ENCODE measurements at places on chromosomes 11 and 22. TPM values are rescaled to one million over a fixed set of nuclear protein-coding genes. Genes with fewer than 3 reads are reported as not detected.

Gene RASD2
- not detected for total RNA-seq

Gene PTGDR2
- total RNA-seq: not detected

DNA sequence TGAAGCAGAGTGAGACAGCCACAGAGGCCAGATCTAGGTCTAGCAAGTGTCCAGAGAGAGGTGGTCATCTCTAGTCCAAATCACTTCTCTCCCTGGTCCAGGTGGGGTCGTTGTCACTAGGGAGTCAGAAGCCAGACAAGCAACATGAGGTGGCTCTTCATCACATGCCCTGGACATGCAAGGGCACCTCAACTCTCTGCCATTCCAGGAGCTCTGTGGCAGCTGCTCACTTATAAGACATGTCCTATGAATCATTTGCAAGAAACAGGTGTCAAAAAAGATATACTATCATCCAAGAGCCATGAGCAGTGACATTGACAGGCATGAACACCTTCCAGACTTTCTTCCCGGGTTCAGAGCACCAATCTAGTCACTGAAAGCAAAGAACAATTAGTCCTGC lies 130.8 kb downstream of the GALNT18 start:
- no peak for DNase-seq

GRCh38 chr22:42127606-42128005 lies 3.0 kb downstream of the CYP2D6 start:
- DNase-seq: no peak

DNA sequence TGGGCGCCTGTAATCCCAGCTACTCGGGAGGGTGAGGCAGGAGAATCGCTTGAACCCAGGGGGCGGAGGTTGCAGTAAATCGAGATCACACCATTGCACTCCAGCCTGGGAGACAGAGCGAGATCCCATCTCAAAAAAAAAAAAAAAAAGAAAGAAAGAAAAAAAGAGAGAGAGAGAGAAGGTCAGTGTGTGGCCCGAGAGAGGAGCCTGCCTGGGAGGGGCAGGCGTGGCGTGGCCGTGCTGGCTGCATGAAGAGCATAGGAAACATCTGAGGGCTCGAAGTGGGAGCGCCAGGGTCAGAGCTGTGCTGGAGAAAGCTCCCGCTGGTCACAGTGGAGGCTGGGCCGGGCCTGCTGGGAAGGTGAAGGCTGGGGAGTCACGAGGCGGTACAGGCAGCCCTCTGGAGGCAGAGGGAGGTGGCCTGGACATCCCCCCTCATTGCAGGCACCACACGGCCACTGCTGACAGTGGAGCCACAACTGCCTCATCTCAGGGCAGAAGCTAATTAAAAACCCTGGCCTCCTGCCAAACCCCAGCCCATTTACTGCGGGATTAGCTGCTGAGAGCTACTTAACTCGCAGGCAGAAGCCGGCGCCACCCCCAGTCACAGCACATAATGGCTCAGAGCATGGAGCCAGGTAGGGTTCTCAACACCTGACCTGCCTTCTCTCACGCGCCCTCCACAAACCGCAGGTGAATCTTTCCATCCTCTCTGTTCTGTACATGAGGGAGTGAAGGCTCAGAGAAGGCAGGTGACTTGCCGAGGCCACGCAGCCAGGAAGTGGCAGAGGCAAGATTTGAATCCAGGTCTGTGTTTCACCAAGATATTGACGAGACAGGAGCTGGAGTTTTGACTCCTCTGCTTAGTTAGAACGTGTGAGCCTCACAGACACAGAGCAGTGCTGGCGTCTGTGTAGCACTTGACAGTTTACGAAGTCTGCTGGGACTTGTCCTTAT lies 32.6 kb downstream of the NFAM1 start:
- DNase-seq: no peak

DNA sequence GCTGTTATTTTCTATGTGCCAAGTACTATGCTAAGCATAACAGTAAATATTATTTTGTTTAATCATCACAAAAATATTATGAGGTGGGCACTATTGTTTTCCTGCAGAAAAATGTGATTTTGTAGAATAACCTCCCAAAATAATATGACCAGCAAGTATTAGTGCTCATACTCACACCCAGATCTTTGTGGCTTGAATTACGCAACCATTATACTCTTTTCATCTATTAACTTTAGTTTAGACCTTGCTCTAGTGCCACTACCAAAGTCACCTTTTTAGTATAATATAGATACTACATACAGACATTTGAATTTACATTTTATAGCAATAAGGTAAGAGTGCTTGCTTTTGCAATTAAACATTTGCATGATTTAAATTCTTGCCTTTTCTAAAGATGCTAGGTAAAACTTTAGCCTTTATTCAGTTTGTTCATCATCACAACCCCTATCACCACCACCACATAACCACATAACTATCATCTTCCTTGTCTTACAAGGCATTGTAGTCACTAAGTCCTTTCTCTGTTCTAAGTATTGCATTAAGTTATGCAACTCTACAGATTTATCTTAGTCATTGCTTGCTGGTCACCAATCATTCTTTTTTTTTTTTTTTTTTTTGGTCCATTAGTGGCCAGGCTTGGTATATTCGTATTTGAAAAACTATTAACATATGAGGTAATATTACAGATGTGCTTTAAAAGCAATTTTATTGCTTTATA lies 68.4 kb downstream of the GAS2 start:
- DNase-seq: no peak

- DNase-seq: peak; percentile 12
Measured at GRCh38 chr22:33921525-33922348, 1.5 kb upstream of the LARGE1 start.

DNA sequence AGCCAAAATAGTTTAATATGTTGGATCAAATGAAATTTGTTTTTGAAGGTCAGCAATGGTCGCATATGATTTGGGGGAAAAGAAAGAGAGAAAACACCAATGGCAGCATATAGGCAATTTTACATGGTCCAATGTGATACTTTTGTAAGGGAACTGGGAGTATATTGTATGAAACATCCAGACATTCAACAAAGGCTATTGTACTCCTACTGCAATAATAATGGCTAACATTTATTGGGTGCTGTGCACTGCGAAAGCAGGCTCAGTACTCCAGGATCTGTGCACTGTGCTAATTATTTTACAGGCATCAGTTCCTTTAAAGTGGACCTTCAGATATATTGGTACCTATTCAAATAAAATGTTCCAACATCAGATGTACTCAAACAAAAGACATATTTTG lies 5.9 kb upstream of the OR10V1 start:
- DNase-seq: no peak

- DNase-seq: peak; percentile 71
Measured at GRCh38 chr11:18012906-18013781, at the start of gene SERGEF. Gene SERGEF (minus strand): TSS chr11:18013047. CDS start chr11:18013010, 37 bp downstream.

GRCh38 chr11:45644981-45645889 lies 20.2 kb downstream of the CHST1 start:
- DNase-seq: no peak

DNA sequence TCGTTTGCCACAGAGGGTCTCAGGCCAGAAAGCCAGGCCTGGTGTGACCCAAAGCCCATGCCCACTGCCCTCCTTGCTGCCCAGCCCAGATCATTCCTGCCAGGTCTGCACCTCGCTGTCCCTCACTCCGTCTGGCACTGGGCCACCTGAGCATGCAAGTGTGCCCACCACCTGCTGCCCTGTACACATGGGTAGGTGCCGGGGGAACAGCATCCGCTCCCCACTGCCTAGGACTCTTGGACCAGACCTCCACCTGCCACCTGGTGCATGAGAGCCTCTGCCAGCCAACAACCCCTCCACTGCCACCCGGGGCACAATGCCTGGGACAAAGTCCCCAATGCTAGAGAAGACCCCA lies 12.5 kb downstream of the MGAT3 start:
- no peak for DNase-seq

- DNase-seq: no peak
Measured at GRCh38 chr11:36567694-36568093, at the start of gene RAG1. Gene RAG1 (plus strand): TSS chr11:36568007. CDS start chr11:36573305, 5,298 bp downstream.

DNA sequence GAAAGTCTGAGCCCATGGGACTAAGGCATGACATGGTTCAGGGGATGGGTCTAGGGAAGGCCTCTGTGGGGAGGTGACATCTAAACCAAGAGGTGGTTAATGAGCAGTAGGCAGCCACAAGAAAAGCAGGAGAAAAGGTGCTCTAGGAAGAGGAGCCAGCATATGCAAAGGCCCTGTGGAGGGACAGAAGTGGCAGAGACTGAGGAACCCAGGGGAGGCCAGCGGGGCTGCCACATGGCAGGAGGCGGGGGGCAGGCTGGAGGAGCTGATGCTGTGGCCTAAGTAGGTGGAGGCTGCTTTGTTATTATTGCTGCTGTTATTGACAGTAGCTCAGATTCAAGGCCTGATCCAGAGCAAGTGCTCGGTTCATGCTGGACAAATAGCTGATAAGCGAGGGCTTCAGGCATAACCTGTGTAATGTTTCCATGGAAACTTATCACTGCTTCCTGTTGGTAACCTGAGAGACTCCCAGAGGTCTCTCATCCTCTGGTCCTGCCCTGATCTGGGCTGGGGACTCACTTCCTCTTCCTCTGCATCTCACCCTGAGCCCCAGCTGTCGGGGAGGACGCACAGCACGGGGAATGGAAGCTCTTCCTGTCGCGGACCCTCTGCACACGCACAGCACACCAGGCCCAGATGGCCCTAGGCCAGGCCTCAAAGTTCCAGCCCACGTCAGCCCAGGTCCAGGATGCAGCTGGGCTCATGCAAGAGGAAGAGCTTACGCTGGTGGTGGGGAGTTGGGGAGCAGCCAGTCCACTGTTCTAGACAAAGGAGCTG lies 75.2 kb upstream of the TP53I11 start:
- DNase-seq: no peak

DNA sequence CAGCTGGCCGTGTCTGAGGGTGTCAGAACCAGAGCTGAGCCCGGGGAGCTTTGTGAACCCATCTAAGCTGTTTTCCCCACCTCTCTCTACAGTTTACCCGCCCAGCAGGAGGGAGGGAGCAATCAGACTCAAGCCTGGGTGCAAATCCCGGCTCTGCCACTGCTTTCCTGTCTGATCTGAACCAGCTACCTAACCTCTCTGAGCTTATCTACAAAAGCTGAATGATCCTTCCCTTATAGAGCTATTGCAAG lies 252 bp downstream of the APOL2 start:
- no peak for DNase-seq

- no peak for DNase-seq
Measured at GRCh38 chr11:79617561-79617960, 176.7 kb upstream of the TENM4 start.

DNA sequence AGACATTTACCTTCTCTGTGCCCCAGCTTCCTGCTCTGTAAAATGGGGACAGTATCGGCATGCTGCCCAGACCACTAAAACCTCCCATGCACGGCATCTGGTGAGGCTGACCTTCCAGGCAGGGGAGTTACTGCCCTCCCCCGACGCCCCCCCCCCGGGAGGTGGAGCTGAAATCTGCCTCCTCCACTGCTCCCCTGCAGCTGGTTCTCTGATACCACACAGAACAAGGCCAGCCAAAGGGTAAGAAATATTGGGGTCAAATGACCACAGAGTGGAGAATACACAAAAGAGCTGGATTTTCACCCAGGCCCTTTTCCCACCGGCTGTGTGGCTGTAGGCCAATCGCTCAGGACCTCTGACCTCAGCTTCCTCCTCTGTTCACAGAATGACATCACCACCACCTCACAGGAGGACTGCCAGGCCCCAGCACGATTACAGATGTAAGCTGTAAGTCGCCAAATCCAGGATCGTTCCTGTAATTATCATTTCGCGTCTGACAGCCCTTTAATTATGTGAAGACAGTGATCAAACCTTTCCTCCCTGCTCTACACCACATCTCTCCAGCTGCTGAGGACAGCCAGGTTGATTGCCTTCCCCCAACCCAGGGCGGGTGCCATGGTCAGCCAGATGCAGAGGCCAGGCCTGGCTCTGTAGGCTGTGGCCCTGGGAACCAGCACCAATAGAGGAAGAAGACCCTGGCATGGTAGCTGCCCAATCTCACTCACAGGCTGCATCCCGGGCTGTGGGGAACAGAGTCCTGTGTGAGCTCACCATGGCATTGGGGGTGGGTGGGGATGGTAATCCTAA lies 35.7 kb upstream of the KLHL35 start:
- DNase-seq: no peak

DNA sequence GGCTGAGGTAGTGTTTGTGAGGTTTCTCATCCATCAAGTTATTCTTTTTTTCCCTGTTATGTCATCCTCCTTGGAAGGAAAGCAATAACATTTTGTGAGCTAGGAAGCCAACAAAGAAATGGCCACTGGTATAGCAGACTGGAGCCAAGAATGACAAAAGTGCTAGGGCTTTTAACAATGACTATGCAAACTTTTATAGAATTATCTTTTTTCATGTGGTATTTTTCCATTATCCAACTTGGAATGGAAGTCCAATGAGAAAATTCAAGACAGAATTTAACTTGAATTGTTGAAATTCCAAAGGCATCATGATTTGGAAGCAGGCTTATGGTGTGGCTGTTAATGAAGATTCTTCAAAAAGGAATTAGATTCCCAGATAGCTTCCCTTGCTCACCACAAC lies 216.4 kb upstream of the PDGFD start:
- no peak for DNase-seq

DNA sequence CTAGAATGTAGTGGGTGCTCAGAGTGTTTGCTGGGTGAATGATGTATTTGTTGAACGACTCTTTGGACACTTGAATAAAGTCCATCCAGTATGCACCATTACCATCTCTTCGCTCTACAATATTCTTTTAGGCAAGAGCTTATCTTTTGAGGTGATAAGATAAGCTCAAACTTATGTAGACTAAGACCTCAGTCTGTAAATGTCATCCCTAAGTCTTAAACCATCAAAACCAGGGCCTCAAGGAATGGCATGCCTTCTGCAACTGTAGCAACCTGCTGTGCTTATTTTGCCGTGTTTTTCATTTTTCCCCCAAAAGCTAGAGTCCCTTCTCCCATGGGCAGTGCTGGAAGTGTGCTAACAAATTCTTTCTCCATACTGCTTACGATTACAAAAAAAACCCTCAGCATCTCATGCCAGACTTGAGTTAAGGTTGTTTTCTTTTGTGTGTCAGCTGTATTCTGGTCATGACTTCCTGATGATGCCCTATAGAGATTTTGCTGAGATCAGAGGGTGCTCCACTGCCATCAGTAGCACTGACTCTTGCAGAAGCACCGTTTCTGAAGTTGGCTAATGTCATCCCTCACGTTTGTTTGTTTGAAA lies 27.8 kb downstream of the LIMK2 start:
- no peak for DNase-seq

- no peak for DNase-seq
Measured at GRCh38 chr22:50700387-50701075, 27.9 kb downstream of the SHANK3 start.

DNA sequence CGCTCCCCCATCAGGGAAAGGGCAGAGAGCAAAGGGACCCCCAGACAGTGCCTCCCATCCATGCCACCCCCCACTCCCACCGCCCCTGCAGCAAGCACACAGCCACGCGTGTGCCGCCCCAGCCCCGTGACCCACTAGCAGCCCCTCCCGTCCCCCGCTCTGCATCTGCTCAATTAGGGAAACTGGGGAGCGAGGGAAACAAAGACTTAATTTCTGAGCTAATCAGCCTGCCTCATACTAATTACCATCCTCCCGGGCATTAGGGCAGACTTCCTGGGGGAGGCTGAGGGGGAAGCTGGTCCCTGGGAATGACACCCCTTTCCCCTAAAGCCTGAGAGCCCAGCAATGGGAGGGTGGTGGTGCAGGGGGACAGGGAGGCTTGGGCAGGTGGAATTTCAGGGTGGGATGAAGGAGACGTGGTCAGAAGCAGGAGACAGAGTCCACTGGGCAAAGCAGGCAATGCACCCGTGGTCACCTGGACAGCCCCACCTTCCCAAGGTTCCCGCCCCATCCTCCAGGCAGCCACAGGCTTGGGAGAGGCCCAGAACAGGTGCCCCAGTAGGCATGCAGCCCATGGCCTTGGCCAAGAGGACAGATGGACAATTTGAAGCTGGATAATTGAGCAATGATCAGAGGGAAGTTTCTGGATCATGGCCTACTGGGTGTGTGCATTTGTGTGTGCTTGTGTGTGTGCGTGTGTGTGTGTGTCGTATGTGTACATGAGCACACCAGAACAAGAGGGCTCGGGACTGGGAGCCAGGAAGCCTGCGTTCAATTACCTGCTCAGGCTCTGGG lies 20.6 kb downstream of the ELFN2 start:
- DNase-seq: no peak
